Fibroblast of mammary gland (primary cell): ENCODE measurements at places on chromosomes 3 and 15.
A peak's percentile ranks its signal among the peaks of the same experiment; 100 is the strongest.

DNA sequence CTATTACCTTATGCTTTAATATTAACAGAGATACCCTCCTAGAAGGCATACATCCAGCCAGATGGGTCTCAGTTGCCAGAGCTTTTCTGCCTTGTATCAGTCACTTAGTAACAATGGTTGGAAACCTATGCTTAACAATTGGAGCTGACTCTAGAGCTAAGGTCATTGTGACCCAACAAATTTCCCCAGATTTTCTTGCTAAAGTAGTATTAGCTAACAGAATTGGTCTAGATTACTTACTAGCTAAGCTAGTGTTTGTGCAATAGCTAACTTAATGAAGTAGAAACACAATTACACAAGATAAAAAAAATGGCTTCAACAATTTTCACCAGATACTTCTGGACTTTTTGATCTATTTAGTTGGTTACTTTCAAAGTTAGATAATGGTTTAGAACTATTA lies 236.9 kb downstream of the NSUN3 start:
- no peak for DNase-seq

GRCh38 chr3:140019946-140020345 lies 85.0 kb downstream of the CLSTN2 start:
- DNase-seq, result no peak

DNA sequence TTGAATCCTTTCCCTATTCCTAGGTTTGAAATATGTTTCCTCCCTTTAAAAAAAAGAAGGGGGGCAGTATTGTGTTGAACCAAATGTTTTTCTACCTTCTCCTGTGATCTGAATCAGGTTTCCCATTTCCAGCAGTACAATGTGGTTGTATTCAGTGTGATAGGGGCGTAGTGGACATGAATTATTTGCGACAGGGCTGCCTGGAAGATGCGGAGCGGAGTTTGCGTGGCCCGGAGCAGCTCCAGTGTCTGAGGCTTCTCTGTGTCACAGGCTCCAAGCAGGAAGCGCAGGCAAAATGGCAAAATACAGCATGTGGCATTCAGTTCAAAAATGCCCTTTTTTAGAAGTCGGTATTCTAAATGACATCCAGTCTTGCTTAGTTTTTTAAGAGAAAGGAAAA lies 154.4 kb downstream of the PGPEP1L start:
- DNase-seq, result peak; percentile 95

DNA sequence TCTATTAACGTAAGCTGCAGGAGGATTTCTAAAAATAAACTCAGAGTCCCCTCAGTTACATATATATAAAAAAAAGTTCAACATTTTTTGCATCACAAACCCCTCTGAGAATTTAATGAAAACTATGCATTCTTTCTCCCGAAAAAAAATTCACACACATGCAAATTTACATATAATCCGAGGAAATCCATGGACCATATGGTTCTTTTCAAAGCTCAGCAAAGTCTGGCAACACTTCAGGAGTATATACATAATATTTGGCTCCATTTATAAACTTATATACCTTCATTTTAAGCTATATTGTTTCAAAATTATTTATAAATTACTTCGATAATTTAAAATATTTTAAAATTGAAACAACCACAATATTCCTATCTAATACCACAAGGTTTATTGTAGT lies 140.7 kb upstream of the PLXND1 start:
- no peak for DNase-seq

DNA sequence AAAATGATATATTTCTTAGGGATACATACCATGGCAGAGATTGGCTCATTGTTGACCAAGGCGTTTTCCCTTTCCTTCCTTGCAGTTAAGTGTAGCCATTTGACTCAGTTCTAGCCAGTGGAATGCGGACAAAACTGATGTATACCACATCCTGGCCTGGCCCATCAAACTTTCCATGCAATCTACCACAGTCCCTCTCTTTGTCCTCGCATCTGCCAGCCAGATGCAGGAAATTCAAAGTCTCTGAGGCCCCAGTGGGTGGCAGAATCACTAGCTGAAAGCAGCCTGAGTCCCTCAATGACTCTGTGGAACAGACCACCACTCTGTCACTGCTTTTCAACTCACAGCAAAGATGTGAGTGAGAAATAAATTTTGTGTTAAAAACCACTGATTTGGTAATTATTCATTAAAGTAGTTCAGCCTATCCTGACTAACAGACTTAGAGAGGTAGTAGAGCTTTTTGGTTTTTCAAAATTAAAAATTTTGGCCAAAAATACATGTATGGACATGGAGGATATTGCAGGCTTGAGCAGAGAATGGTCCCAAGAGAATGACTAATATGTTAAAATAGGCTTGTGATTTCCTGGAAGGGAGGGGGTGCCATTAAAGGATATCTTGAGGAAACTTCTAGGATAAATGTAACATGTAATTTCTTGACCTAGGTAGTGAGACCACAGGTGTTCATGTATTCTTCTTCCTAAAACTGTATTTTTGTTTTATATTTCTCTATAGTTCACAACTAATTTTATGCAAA lies 10.9 kb downstream of the LRRFIP2 start:
- DNase-seq, result peak; percentile 94

- DNase-seq, result no peak
Observed at GRCh38 chr3:45109771-45110508, 36.2 kb downstream of the CDCP1 start.

- DNase-seq, result no peak
Observed at GRCh38 chr15:66126031-66126441, 127.5 kb downstream of the MEGF11 start.

- DNase-seq, result peak; percentile 65
Observed at GRCh38 chr3:184299488-184300377, 692 bp downstream of the PSMD2 start.

DNA sequence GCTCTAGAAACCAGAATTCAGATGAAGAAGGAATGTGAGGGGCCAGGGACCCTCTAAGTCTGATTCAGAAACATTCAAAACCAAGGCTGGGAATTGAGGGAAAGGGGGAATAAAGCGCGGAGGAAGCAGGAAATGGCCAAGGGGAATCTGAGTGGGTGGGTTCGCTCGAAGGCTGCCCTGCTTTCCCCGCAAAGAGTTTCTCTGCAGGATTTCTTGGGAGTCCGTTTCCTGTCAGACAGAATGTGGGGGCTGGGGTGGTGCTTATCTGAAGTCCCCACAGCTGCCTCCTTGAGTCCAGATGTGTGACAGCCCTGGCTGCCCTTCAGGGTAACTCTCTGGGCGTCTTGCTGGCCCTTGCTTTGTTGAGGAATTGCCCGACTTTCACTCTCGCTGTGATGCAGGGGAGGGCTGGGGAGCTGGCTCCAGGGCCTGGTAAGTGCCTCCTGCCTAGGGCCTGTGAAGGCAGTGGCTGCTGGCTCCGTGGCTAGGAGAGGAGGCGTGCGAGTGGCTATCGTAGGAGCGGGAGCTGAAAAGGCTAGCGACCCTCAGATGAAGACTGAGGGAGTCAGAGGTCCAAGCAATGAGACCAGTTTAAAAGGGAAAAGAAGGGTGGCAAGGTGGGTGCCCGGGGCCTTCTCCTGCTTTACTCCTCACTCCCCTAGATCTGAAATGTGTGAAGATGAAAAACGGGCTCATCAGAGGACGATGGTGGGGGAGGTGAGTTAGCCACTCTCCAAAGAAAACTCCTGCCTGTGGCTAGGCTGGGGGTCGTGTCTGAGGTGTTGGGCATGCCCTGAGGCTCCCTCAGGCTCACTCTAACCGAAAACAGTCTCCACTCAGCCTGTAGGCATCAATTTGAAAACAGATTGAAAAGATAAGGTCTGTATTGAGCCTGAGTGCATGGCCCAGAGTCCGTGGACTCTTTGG lies 143.9 kb upstream of the UMPS start:
- no peak for DNase-seq

DNA sequence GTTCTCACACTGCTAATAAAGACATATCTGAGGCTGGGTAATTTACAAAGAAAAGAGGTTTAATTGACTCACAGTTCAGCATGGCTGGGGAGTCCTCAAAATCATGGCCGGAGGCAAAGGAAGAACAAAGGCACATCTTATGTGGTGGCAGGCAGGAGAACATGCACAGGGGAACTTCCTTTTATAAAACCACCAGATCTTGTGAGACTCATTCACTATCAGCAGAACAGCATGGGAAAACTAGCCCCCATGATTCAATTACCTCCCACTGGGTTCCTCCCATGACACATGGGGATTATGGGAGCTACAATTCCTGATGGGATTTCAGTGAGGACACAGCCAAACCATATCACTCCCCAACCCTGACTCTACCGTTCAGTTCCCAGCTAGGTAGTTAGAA lies 59.7 kb upstream of the MINAR1 start:
- DNase-seq, result no peak

DNA sequence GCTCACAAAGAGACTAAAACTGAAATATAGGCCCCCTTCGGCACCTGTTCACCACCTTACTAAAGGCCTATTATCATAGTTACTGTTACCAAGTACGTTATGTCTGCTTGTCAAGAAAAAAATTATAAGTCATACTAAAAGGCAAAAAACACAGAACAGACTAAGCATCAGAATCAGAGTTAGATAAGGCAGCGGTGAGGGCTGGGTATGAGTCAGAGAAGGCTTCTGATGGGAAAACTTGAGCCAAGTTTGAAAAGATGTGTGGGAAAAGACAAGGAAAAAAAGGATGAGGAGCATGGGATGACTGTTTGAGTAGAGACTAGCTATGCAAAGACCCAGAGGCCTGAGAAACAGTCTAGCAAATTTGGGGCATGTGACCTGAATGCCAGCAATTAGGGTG lies 387.2 kb upstream of the SGO1 start:
- DNase-seq, result peak; percentile 74

DNA sequence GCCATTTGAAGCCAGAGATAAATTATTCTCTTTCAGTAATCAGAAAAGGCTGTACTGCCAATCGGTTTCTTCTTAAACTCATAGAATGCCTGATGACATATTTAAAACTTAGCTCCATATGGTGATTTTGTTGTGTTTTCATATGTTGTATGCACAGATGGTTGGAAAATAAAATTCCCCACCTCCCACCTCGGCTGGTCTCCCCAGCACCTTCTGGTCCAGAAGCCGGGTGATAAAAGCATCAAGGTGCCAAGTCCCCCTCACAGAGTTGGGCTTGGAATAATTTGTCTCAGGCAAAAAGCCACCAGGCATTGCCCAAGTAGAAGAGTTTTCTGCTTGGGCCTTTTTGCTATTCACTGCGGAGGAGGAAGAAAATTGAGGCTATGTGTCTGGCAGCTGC lies 18.4 kb downstream of the LARS2 start:
- DNase-seq, result no peak

GRCh38 chr3:38460377-38461270 lies 6.9 kb downstream of the ACVR2B start:
- DNase-seq, result no peak

- no peak for DNase-seq
Observed at GRCh38 chr15:71249986-71250385, 134.7 kb downstream of the THSD4 start.

GRCh38 chr3:13610006-13610570 lies 61.2 kb downstream of the FBLN2 start:
- no peak for DNase-seq

- no peak for DNase-seq
Observed at GRCh38 chr3:35708394-35709271, 69.3 kb downstream of the ARPP21 start.

DNA sequence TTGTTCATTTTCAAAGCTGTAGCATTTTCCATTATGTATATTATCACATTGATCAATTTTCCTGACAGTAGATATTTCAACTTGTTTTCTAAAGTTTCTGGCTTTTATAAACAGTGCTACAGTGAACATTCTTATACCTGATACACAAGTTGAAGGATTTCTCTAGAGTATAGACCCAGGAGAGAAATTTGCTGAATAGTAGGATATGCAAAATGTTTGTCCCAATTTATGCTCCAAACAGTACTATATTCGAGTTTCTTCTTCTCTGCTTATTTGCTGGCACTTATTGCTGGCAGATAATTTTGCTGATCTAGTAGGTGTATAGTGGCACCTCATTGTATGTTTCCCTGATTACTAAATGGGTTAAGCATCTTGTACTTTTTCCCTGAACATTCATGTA lies 117.2 kb upstream of the CHRM5 start:
- DNase-seq, result no peak

DNA sequence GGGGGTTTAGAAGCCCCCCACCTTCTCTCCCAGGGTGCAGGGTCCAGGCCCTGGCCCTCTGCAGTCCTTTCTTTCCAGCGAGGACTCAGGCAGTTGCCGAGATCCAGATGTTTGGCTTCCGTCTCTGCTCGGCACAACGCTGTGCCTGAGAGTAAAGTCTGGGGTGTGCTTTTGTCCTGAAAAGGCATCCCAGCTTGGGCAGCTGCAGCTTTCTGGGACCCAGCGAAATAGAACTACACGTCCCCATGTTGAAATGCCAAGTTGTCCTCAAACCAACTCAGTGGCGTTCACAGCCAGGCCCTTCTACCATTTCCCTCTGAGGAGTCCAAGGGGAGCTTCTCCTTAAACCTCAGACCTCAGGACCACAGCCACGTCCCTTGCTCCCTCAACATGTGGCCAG lies 23.1 kb downstream of the FGD5 start:
- no peak for DNase-seq

DNA sequence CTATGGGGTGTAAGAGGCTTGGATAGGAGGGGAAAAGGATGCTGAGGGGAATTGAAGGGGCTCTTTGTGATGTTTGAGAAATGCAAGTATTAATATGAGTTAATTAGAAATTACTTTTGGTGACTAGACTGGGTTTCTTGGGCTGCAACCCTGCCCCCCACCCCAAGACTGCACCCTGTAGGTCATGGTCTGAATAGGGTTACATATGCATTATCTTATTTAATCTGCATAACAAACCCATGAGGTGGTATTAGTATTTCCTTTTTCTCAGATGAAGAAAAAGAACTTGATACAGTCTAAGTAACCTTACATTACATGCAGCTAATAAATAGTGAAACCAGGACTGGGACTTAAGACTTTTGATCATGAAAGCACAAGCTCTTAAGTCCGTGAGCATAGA lies 5.6 kb upstream of the ZBTB38 start:
- DNase-seq, result no peak

DNA sequence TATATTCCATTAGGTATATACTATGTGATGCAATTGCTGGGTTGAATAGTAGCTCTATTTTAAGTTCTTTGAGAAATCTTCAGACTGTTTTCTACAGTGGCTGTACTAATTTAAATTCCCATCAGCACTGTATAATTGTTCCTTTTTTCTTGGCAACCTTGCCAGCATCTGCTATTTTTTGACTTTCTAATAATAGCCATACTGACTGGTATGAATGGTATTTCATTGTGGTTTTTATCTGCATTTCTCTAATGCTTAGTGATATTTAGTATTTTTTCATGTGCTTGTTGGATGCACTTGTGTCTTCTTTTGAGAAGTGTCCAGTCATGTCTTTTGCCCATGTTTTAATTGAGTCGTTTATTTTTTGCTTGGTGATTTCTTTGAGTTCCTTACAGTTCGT lies 145.1 kb upstream of the PLSCR5 start:
- peak; percentile 31 for DNase-seq

DNA sequence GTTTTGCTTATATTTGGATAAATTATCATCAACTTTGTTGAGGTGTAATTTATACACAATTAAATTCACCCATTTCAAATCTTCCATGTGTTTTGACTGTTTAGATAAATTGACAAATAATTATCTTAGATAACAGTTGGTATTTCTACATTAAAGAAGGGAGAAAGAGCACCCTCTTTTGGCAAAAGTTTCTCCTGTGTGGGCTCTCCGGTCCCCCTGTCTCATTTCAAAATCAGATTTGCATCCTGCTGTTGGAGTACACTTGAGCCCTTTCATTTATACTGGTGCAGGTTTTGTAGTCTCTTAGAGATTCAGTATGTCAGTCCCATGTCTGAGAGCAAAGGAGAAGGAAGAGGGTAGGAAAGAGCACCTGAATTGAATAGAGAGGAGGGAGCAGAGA lies 49.4 kb downstream of the NKIRAS1 start:
- no peak for DNase-seq
